ENCODE measurements at places on chromosomes 3 and 15.

- DNase-seq = no peak
These were observed 189.9 kb downstream of the DTWD1 start for GRCh38 chr15:49810720-49811119.

GRCh38 chr3:138938056-138938876, 8.7 kb downstream of the FOXL2 start:
- no peak for DNase-seq

GRCh38 chr15:85312486-85312885, 67.9 kb upstream of the AKAP13 start:
- DNase-seq = peak; percentile 59

GRCh38 chr3:175852560-175852959, 993.4 kb downstream of the NAALADL2 start:
- DNase-seq = no peak

All from CD4-positive, alpha-beta T cell treated with Interleukin-4 for 1 hour (primary cell).